ENCODE measurements at places on chromosomes 3 and 15. TPM values are rescaled to one million over a fixed set of nuclear protein-coding genes. Genes with fewer than 3 reads are reported as not detected.

DNA sequence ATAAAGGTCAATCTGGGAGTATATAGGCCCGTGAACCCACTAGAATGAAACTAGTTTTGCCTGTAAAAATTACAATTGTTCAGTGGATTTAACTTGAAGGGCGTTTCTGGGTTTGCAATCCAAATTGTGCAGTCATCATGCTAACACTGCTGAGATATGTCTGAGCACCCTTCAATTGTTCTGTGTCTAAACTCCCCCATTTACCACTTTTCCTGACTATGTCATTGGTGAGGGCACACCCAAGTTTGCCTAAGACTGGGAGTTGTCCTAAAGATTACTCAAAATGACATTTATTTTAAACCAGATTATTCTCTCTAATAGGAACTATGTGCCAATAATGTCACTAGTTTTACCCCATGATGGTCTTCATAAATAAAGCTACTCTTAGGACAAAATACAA lies 54.6 kb downstream of the EMC4 start:
- no peak for DNase-seq

GRCh38 chr15:49900006-49900902 lies 218.8 kb downstream of the ATP8B4 start:
- DNase-seq: peak; percentile 65

DNA sequence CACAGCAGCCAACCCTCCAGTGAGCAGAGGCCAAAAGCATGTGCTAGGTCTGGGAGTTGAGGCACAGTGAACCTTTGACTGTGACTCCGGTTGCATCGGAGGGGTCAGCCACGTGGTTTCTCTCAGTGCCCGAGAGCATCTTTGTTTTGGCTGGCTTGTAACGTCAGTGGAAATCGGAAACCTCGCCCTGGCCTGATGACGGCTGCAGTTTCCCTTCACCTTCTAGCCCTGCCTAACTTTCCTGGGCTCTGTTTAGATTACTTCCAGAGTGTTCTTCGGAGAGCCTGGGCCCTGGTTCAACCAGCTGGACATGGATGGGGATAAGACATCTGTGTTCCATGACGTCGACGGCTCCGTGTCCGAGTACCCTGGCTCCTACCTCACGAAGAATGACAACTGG lies 56.6 kb downstream of the MESD start:
- DNase-seq: peak; percentile 15

DNA sequence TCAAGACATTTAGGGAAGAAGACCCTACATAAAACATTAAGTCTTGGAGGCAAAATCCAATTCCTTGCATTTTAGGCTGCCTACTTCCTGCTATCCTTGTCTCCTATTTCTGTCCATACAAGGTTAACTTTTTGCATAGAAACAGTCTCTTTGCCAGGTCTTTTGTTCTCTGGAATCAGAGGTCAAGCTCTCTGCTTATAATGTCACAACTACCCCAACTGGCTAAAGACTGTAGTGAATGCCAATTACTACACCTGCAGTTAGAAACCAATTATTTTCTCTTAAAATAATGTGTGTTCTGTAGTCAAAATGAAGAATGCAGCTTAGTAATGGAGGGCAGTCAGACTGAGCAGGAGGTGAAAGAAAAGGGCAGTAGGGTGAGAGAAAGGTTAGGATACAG lies 856.2 kb downstream of the TUSC7 start:
- no peak for DNase-seq

GRCh38 chr15:52520421-52520820 lies 8.3 kb downstream of the MYO5A start:
- DNase-seq: no peak

DNA sequence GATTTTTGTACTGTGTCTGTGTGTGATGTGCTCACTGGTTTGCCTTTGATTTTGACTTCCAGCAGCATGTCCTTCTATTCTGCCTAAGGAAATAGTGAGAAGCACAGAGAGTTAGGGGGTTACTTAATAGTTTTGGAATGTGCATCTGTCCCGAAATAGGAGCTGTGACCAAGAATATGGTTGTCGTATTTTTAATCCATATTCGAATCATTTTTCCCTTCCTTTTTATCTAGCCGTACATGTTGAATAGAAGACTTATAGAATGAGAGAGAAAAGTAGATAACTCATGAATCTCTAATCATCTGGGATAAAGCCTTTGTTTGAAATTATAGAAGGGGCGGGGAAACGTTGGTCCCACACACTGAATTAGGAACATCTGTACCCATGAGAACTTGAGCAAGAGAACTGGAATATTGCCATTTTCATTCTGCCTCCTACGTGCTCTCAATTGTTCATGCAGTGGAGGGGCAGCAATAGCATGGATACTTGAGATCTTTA lies 23.6 kb downstream of the CRTC3 start:
- no peak for DNase-seq

GRCh38 chr3:56591262-56591661 lies 34.3 kb downstream of the CCDC66 start:
- no peak for DNase-seq

DNA sequence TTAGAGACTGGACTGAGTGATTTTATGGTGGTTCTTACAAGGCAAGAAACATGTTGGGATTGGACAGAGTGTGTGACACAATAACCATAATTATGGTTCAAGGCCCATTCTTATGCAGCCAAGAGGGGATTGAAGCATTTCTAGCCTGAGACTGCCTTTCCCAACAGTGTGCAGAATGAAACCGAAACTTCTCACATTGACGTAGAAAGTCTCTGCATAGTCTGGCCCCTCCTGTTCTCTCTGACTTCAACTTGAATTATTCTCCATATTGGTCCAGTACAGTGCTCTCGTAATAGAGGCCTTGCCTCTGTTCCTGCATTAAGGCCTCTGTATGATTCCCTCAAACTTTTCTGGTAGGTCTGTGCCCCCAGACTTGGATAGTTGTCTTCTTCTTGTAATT lies 138.3 kb downstream of the DIPK2A start:
- no peak for DNase-seq

DNA sequence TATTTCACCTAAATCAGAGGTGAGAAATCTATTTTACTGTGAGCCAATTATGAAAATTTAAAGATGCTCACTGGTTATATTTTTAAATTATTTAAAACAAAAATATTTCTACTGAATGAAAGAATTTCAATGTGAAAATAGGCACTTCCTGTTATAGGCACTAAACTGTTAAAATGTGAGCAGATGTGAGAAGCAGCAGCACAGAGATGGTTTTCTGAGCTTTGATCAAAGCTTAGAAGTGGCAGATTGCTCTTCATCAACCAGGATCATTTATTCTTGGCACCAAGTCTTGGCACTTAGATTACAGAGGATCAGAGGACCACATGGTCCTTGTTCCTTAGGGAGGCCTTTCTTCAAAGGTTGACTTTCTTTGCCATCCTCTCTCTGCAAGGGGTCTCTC lies 18.0 kb upstream of the TSC22D2 start:
- DNase-seq: no peak

DNA sequence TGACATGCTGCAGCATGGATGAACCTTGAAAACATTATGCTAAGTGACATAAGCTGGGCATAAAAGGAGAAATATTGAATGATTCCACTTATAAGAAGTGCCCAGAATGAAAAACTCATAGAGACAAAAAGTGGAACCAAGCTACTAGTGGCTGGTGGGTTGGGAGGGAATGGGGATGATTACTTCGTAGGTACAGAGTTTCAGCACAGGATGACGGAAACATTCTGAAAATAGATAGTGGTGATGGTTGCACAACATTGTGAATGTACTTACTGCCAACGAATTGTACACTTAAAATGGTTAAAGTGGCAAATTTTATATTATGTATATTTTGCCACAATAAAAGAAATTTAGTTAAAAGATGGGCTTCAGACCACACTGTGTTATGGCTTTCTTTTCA lies 93.6 kb downstream of the RPLP1 start:
- no peak for DNase-seq

- DNase-seq: no peak
Observed at GRCh38 chr3:24492971-24493551, 1.6 kb downstream of the THRB start.

- DNase-seq: no peak
Observed at GRCh38 chr15:84813435-84813834, 3.7 kb upstream of the ALPK3 start.

GRCh38 chr3:64832098-64832497 lies 144.3 kb upstream of the ADAMTS9 start:
- DNase-seq: no peak

- no peak for DNase-seq
Observed at GRCh38 chr15:98523912-98524662, 124.3 kb upstream of the IGF1R start.

DNA sequence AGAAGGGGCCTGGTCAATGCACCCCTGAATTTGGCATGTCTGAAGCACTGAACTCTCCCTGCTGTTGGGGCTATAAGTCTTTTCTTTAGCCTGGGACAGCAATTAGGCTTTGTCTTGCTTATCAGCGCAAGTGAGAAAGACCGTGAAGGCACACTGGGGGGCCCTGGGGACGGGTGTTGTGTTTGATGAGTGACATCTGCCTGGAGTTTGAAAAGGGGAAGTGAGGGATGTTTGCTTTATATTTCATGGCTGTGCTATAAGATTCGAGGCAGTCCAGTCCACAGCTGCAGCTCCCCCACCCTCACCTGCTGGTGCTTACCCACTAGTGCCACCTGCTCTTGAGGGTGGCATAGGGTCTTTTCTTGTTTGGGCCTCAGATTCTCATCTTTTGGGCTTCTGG lies 44.8 kb downstream of the CEMIP start:
- no peak for DNase-seq

DNA sequence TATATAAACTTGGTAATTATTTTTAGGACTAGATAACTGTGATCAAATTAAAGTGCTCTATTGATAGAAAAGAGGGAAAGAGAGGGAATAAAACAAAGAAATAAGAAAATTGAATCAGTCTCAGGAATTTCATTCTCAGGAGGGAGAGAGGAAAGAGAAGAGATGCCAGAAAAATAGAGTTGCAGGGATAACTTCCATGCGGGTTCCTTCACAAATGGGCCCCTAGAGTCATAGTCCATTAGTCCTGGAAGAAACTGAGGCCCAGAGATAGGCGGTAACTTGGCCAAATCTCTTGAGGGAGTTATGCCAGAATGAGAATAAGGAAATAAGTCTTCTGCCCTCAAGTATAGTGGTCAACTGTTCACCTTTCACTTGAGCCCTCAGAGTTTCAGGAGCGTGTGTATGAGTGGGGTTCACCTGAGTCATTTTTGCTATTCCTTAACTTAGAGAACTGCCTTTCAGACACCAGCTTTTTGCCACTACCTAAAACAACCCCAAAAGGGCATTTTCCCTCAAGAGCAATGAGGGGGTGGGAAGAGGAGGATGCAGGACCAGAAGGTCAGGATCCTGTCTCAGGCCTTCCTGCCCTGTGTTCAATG lies 192.6 kb downstream of the MEX3B start:
- DNase-seq: no peak

- DNase-seq: no peak
Observed at GRCh38 chr3:53361852-53362251, 14.5 kb upstream of the DCP1A start.

DNA sequence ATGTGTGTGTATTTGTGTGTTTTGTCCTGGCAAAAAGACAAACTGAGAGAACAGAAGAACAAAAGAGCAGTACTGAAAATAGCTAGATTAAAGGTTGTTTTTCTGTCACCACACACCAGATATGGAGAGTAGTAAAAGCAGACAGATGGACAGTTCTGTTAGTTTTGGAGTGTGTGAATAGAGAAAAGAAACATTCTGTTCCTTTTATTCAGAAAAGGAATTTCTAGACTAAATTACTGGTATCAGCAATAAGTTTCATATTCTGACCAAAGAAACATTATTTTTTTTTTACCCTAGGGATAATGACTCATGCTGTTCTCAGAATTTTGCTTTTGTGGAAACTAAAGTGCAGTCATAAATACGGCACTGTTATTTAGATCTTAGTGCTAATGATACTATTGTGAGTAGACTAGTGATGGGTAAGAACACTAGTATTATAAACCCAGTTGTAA lies 32.9 kb downstream of the PIK3CA start:
- DNase-seq: no peak

DNA sequence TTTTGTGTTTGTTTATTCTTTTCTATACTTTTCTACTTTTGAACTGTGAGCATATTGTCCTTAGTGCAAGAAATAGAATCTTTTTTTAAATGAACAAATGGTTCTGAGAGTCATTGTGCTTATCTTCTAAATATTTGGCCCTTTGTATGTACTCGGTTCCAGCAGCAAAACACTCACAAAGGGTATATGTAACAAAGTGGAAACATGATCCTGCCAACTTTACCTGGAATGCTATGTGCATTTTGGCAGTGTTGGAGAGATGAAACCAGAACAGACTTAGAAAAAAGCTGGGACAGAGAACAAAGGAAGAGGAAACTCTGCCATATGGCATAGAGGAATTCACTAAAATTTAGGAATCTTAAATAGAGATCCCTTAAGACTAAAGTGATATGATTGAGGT lies 150.1 kb downstream of the FGF12 start:
- DNase-seq: no peak

- no peak for DNase-seq
Observed at GRCh38 chr3:136772709-136773108, 20.5 kb upstream of the STAG1 start.

DNA sequence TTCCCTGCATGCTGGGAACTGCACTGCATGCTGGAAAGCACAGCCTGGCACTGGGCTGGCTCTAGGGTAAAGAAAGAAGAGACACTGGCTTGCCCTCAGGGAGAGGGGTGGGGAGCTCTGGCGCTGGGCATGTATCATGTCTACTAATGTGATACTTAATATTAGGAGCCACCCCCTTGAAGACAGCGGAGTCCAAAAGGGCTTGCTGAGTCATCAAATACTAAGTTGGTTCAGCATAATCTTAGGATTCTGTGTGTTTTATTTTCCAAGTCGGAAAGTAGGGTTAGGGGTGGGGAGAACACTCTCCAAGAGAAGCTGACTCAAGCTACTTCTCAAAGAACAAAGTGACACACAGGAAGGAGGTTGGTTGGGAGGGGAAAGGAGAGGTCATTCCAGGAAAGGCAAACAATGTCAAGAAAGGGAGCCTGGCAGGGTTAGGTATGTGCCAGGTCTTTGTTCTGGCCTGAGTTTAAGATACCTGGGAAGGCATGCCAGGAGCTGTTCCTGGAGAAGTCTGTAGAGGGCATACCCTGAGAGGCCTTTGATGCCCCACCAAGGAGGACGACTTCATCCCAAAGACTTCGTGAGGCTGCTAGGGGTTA lies 237.8 kb upstream of the NR2E3 start:
- DNase-seq: no peak

- DNase-seq: no peak
Observed at GRCh38 chr3:98746122-98746521, 17.0 kb upstream of the ST3GAL6 start.

- DNase-seq: no peak
Observed at GRCh38 chr15:64233299-64233698, 70.5 kb upstream of the PPIB start.

GRCh38 chr3:72496051-72496670 lies 352.1 kb downstream of the SHQ1 start:
- no peak for DNase-seq

SERPINI2 gene
- polyA plus RNA-seq: 1.0 TPM

ZIC1 gene
- 2.4 TPM for polyA plus RNA-seq

OXNAD1 gene
- polyA plus RNA-seq: 8.5 TPM

ARHGEF3 gene
- polyA plus RNA-seq: 20.5 TPM

TMEM40 gene
- polyA plus RNA-seq: 0.38 TPM

EXD1 gene
- polyA plus RNA-seq: not detected

NGLY1 gene
- 33.8 TPM for polyA plus RNA-seq

Measured in left renal pelvis (tissue), 4 donors.